ENCODE measurements at places on chromosomes 1 and 21.

GRCh38 chr1:6580119-6580592 is 362 bp downstream of the ZBTB48 start:
- no peak for DNase-seq

GRCh38 chr21:19999369-20000272 is 998.6 kb upstream of the NCAM2 start:
- no peak for DNase-seq

GRCh38 chr1:201381130-201381529 is 3.6 kb upstream of the TNNT2 start:
- no peak for DNase-seq

DNA sequence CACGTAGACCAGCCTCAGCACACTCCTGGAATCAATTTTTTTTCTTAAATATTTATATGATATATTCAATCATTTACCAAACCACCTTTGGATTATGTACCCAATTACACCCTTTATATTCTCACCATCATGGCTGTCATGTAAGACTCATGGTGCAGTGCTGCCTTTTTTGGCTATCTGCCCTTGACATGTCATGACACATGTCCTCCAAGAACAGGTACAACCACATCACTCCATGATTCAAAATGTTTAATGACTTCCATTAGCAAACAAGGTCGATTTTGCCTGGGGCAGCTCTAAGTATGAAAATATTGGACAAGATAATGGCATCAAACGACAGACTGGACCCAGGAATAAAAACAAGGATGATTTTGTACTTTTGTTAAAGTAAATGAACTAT is 861.1 kb upstream of the ADAMTS5 start:
- no peak for DNase-seq

DNA sequence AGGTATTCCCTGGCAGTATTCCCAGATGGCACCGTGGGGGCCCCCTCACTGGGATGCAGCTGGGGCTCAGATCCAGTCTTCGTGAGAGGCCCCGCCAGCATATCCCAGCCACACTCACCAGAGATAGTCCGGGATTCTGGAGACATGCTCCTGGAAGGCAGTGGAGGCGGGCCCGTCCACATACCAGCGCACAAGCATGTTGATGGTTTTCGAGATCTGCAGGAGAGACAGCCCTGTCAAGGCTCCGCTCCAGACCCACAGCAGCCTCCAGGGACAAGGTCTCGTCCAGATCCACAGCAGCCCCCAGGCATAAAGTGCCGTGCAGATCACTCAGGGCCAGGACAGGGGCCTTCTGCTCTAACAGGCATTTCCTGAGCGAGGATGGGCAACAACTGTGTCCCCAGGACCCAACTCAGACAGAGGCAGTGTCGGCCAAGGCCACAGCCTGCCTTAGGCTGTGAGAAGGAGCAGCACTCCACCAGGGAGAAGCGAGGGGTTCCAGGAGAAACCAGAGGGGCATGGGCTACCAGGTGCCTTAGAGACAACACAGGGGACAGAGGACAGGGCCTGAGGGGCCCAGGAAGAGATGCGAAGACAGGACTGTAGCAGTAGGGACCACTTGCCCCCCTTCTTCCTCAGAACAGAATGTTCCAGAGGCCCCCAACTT is 14.8 kb downstream of the LSS start:
- DNase-seq, result no peak

DNA sequence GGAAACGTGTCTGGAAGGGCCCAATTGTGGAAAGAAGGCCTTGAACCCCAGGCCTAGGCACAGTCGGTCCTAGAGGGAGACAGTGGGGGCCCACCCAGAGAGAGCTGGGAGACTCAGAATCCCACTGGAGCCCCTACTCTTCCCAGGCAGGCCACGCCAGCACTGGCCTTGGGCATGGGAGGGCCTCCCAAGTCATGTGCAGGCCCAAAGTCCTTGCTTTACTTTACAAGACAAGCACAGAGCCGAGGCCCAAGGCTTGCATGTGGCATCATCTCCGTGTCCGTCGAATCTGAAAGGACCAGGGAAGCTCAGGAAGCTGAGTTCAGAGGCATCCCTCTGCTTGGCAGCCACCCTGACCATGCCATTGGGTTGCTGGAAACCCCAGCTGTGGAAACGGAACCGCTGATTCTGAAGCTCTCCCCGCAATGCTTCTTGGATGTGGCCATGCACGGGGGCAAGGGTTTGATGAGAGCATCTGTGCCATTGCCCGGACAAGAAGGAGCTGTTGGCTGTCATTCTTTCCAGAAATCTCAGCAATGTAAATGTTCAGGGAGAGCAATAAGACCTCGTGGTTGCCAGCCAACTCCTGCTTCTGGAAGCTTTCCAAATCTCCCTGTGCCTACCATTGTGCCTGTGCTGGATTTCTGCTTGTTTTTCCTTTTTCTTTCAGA is 32.8 kb downstream of the ABCG1 start:
- no peak for DNase-seq

DNA sequence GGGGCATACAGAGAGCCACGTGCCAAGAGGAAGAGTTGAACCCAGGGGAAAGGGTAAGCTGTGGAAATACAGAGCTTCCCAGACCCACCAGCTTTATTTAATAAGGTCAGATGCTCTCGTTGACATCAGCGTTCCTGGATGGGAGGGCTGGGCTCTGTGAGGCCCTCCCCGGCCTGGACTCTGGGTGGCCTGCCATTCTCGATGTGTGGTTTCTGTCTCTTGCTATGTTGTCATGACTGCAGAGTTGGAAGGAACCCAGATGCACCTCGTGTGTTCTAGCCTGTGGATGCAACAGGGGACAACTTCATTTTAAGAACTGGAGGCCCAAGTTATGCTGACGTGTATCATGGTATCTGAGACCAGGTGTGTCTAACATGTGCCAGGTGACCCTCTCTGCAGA is 101.7 kb downstream of the PCBP3 start:
- no peak for DNase-seq

DNA sequence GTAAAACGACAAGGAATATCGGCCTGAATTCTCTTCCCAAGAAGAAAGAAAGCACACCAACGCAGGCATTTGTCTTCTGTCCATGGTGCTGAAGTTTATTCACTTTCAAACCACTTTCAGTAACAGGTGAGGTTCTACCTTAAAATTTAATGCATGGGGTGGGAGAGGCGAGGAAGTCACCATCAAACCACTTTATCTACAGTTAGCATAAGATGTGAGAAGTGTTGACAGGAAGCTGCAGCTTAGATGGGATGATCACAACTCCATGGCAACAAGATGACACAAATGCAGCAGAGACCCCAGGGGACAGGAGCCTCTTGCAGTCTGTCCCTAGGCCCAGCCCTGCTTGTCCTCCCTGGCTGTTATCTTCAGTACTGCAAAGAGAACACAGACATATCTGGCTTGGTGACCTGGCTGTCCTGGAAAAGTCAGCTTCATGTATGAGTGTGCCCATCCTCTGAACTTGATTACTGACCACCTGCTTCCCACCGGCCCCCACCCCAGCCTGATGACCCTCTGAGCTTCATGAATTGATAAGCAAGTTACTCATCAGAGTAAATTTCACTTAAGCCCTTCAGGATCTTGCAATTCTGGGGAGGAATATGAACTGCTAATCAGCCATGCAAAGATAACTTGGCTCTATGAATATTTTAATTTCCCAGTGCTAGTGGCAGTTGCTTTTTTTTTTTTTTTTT is 1.8 kb downstream of the NPPA start:
- DNase-seq, result peak; percentile 27

GRCh38 chr1:61081686-61082310 is 563 bp upstream of the NFIA start:
- peak; percentile 74 for DNase-seq

DNA sequence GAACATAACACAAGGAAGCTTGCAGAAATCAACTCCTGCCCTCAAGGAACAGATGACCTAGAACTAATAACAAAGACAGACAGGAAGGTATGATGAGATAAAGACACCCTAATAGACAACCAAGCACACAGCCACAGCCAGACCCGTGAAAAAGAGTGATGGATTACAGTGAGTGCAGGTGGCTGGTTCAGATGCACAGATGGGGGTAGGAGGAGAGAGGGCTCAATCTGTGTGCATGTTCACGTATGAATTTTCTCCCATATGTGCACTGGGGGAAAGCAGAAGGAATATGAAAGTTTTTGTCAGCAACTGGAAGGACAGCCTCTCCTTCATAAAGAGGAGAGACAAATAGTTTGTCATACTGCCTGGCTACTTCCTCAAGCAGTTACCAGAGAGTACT is 367.1 kb downstream of the PBX1 start:
- no peak for DNase-seq

GRCh38 chr1:44970317-44970716 is 16.1 kb downstream of the EIF2B3 start:
- no peak for DNase-seq

All from B cell (primary cell).